Activated T-helper 1 cell treated with anti-CD3 and anti-CD28 coated beads, Interleukin-2, amount 50 U/mL, for 16 hours (primary cell): ENCODE measurements at places on chromosomes 4 and X.
A peak's percentile ranks its signal among the peaks of the same experiment; 100 is the strongest.

GRCh38 chr4:143768007-143768591 is 67.6 kb upstream of the FREM3 start:
- DNase-seq, result no peak

- no peak for DNase-seq
Observed at GRCh38 chr4:52212702-52213101, 161.6 kb downstream of the SPATA18 start.

GRCh38 chr4:172547724-172548123 is 620.9 kb upstream of the GALNT7 start:
- DNase-seq, result no peak

GRCh38 chr4:4585012-4585670 is 43.3 kb upstream of the STX18 start:
- no peak for DNase-seq

DNA sequence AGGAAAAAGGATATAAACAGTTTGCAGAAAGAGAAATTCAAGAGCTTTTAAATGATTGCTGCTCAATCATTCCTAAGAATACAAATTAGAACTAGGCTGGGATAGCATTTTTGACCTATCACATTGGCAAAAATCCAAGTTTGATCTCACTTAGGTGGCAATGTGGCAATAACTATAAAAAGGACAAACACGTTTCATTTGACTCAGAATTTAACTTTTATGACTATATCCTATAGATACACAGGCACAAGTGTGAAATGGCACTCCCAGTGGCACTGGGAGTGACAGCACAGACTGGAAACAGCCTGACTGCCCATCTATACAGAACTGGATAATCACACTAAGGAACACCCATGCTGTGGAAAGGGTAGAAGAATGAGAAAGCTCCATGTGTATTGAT is 11.1 kb downstream of the CENPU start:
- no peak for DNase-seq

GRCh38 chrX:154542723-154543424 is 3.8 kb downstream of the G6PD start:
- no peak for DNase-seq

DNA sequence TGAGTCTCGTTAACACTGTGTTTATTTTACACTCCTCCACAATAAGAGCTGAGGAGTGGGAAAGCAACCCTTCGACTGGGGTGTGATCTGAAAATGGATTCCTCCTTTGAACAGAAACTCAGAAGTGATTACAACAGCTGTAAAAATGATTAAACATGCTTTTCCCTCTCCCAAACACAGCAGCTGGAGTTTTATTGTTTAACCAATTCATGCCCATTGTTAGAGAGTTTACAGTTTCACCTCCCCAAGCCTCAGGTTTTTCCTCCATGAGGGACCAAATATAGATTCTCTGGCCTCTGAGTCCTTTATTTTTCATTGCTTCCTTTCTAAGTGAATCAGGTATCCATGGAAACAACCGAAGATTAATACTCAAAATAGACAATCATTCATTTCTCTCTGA is 263.0 kb upstream of the TAPT1 start:
- DNase-seq, result no peak

DNA sequence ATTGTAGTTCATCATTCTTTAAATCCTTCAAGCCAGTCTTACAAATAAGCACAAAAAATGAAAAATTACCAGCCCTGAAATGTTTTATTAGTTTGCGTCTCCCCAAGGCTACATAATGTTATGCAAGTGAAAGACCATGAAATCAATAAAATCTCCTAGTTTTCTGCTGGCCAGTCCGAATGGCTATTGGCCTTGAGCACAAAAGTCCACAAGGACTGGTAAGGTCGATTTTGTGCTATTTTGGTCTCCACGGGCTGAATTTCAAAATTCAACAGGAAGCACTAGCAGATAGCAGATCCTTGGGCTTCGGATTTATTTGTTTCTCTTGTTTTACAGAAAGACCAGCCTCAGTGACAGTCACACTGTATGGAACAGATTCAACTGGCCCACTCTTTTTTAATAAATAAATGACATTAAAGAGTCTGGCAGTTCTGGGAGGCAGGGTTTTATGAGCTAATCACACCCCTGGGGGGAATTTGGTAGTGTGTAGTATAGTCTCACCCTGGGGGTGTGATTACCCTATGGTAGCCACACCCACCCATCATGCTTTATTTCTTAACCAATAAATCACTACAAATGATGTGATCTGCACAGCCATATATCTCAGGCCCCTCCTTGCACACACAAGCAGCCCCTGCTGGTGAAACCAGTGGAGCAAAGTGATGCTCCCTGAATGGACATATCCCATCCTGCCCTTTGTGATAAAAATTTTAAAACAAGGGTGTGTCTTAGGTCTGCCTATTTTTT is 51.1 kb upstream of the TMEM33 start:
- DNase-seq, result no peak

GRCh38 chrX:39749728-39750127 is 348.0 kb downstream of the BCOR start:
- DNase-seq, result no peak

DNA sequence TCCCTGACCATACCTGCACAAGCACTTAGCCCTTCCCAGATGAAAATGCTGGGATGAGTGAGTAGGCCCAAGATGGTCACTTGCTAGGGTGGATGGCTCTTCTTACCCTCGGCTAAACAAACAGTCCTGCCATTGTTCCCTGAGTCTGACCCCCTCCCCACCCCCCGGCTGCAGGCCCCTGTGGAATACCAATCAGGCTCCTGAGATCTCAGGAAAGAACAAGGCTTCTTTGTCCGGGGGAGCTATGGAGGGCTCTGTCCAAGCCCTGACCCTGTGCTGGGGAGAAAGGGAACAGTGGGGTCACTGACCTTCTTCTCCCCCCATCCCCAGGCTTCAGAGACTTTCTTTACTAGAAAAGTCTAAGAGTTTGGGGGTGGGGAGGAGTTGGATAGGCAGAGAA is 6.0 kb downstream of the PLP1 start:
- DNase-seq, result no peak

- DNase-seq, result no peak
Observed at GRCh38 chr4:40193016-40193571, 3.7 kb upstream of the RHOH start.

DNA sequence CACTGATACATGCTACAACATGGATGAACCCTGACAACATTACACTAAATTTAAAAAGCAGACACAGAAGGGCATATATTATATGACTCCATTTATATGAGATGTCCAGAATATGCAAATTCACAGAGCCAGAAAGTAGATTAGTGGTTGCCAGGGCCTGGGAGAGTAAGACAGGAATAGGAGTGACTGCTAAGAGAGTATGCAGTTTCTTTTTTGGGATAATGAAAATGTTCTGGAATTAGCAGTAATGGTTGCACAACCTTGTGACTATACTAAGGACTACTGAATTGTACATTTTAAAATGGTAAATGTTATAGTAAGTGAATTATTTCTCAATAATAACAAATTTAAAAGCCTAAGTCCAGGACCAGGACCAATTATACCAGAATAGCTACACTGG is 29.5 kb upstream of the NUP54 start:
- DNase-seq, result no peak

DNA sequence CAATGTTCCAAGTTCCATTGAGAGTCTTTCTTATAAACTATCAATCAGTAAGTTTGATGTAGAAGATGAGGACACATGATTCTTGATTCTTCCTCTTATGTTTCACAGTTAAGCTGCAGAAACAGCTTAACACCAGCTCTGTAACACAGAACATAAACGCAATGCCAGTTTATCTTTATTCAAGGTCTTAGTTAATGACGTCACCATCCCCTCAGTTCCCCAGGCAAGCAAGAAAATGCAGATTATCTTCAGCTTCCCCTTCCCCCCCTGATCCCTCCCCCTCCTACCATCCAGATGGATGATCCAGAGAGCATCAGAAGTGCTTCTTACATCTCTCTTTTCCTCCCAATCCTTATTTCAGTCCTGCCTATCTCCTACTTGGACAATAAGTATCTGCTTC is 4.4 kb upstream of the SH3RF1 start:
- DNase-seq, result no peak

GRCh38 chr4:1361431-1361830 is 14.4 kb downstream of the UVSSA start:
- DNase-seq, result no peak

DNA sequence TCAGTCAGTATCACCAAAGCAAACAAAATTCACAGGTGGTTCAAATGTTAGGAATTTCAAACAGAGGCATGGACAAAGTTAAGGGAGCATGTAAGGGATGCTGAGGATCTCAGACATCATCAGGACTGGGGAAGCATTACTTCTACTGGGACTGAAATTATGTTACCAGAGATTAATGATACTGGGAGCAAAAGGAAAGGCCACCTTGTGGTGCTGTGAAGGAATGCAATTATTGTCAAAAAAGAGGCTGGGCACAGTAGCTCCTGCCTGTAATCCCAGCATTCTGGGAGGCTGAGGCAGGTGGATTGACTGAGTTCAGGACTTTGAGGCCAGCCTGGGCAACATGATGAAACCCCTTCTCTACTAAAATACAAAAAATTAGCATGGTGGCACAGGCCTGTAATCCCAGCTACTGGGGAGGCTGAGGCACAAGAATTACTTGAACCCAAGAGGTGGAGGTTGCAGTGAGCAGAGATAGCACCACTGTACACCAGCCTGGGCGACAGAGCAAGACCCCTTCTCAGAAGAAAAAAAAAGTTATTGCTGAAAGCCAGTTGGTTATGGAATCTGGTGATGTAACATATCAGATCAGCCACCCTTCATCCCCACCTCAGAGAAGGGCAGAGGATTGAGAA is 954.3 kb downstream of the PCDH7 start:
- DNase-seq, result no peak

DNA sequence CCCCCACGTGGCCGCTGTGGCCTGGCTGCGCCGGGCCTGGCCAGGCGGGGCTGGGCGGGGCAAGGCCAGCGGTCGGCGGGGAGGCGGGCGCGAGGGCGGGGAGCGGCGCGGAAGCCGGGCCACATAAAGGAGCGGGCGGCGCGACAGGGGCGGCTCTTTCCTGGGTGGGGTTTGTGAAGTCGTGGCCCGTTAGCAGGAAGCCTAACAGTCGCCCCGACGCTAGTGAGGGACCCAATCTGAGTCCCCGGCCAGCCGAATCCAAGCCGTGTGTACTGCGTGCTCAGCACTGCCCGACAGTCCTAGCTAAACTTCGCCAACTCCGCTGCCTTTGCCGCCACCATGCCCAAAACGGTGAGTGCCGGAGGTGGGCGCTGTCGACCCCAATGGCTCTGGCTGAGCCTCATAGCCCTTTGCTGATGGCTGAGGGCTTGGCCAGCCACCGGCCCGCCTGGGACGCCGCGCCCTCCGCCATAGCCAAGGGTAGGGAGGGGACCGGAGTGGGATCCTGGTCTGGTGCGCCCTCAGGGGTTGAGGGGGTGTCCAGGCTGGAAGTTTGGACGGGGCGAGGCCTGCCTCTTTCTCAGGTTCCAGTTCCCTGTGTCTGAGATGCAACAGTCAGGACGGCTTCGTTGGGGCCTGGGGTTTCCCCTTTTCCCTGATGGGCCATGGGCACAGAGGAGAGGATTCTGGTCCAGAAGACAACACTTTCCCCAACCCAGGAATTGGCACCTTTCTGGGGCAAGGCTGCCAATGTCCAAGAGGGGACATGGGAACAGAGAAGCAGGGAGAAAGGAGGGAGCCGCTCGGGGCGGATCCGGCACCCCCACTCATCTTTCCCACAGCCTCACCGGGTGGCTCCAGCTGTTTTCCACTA is at the start of gene MSN:
Gene MSN, plus strand, starts transcription at position 152 of the 874 bp plus-strand sequence. Its CDS starts 188 bp downstream, at position 340.
- peak; percentile 64 for DNase-seq

DNA sequence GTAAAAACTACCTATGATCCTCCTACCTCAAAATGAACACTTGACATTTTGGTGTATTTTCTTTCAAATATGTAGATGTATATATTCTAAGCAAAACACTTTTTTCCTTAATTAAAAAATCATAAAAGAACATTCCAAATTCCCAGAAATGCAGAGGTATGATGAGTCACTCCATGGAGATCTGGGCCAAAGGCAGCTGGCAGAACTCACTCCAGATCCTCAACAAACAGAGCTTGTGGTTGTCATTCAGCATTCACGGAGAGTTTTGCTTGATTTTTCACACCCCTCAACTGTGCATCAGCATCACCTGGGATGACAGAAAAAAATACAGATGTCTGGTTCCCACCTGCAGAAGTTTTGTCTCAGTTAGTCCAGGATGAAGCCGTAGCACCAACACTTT is 144.6 kb downstream of the KIT start:
- DNase-seq, result no peak

GRCh38 chr4:164529486-164529885 is 224.4 kb upstream of the SMIM31 start:
- no peak for DNase-seq

- DNase-seq, result no peak
Observed at GRCh38 chr4:86961605-86962295, 26.9 kb downstream of the AFF1 start.

DNA sequence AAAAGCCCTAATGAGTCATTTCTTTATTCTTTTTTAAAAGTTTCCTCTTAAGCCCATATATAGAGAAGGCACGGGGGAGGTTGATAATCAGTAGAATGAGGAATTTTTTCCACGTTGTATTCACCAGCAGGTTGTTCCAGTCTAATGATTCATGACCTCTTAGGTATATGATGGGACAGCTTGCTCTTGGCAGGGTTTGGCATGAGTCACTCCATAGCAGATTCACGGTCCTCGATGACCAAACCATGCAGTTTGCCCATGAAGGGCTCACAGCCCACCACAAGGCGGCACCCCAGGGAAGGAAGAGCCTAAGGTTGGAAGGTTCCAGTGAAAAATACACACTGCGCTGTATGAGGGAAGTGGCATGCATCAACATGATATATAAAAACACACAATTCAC is 623.8 kb upstream of the DIPK2B start:
- peak; percentile 21 for DNase-seq

GRCh38 chrX:136835761-136836160 is 44.8 kb downstream of the RBMX start:
- no peak for DNase-seq

- no peak for DNase-seq
Observed at GRCh38 chr4:40264497-40264896, 67.7 kb downstream of the RHOH start.

- DNase-seq, result no peak
Observed at GRCh38 chr4:138789796-138790195, 225.8 kb upstream of the NOCT start.

DNA sequence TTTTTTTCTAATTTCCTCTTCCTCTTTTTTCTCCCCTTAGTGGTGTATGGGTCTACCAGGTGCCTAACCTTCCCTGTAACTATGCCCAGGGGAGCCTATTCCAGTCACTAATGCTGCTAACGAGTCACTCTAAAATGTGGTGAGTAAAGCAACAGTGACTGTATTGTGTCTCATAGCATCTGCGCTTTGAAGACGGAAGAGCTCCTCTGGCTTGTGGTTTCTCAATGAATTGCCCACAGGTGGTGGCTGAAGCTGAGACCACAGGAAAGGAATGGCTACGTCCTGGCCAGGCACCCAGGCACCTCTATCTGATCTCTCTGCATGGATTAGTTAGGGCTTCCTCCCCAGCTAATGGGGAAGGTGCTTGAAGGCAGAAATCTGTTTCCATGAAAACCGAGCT is 763.5 kb upstream of the FRG1 start:
- no peak for DNase-seq

- DNase-seq, result peak; percentile 12
Observed at GRCh38 chrX:150587585-150588503, 19.4 kb downstream of the MTM1 start.
